ENCODE measurements at places on chromosomes 5 and 9.

DNA sequence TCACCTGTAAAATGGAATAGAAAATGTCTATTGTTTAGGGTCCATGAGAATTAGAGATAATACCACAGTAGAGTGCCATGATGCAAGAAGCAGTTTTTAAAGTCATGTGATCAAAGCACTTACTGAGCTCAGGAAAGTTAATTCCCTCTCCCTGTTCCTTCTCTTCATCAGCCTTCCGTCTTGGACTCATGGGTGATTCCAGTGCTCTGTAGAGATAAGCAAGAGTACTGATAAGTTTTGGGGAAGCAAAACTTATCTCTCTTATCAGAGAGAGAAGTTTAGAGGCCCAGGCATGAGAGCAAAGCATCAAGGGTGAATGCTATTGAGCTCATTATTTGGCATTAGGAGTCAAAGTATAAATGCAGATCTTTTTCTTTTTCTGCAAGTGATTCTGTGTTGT is 410.1 kb downstream of the AGTPBP1 start:
- no peak for DNase-seq

DNA sequence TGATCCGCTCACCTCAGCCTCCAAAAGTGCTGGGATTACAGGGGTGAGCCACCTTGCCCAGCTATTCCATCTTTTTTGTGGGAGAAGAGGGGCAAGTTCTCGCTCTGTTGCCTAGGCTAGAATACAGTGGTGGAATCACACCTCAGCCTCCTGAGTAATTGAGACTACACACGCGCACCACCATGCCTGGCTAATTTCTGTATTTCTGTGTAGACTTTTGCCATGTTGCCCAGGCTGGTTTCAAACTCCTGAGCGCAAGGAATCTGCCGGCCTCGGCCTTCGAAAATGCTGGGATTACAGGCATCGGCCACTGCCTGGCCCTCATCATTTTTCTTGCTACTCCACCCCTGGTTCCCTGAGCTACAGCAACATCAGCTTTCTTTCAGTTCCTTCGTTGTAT is 2.8 kb upstream of the NOL6 start:
- no peak for DNase-seq

GRCh38 chr9:4894076-4894475 is 91.0 kb upstream of the JAK2 start:
- DNase-seq = peak; percentile 72

DNA sequence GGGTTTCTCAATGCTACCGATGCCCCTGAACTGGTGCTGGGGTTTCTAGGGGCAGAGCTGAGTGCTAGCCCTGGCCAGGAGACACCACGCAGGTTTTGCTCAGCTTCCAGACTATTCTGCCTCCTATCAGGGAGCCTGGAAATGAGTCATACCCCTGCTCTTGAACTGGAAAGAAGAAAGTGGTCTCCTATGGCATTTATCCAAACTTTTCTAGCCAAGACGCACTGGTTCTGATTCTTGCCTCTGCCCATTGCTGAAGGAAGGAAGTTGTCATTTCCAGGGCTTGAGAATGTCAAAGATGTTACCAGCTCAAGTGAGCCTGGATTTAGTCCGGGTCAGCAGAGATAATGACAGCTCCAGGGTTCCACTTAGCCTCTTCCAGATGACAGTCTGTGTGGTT is 561.9 kb downstream of the CDK5RAP2 start:
- DNase-seq = no peak

- peak; percentile 44 for DNase-seq
These were observed 19.2 kb upstream of the RICTOR start for GRCh38 chr5:39093352-39093751.

GRCh38 chr9:105757496-105758251 is 63.3 kb downstream of the TMEM38B start:
- no peak for DNase-seq

- no peak for DNase-seq
These were observed 24.0 kb downstream of the ZDHHC11B start for GRCh38 chr5:760363-761058.

GRCh38 chr5:180138976-180139730 is 67.6 kb upstream of the RNF130 start:
- DNase-seq = no peak

GRCh38 chr9:107240260-107240659 is 42.8 kb upstream of the RAD23B start:
- DNase-seq = no peak

DNA sequence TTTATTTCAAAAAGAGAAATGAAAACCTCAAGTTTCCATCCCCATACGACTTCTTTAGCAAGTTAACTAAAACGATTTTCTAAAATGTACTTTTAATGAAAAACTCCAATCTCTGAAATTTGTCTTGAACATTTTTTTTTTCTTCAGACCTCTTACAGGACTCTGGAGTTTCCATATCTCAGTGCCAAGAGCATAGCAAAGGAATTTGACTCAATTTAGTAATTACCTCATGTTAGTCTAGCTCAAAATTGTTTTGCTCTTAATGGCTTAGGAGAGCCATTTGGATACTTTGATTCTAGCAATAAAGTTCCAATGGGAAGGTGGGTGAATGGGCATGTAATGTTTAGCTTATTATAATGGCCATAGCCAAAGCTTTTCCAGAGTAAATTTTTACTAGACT is 26.0 kb upstream of the SPATA31D4 start:
- DNase-seq = peak; percentile 25

GRCh38 chr9:31574006-31574765 is 810.3 kb upstream of the ACO1 start:
- peak; percentile 5 for DNase-seq

- DNase-seq = no peak
These were observed 45.0 kb downstream of the SECISBP2 start for GRCh38 chr9:89363311-89363670.

- DNase-seq = no peak
These were observed 115.2 kb downstream of the ZDHHC21 start for GRCh38 chr9:14578030-14578429.

DNA sequence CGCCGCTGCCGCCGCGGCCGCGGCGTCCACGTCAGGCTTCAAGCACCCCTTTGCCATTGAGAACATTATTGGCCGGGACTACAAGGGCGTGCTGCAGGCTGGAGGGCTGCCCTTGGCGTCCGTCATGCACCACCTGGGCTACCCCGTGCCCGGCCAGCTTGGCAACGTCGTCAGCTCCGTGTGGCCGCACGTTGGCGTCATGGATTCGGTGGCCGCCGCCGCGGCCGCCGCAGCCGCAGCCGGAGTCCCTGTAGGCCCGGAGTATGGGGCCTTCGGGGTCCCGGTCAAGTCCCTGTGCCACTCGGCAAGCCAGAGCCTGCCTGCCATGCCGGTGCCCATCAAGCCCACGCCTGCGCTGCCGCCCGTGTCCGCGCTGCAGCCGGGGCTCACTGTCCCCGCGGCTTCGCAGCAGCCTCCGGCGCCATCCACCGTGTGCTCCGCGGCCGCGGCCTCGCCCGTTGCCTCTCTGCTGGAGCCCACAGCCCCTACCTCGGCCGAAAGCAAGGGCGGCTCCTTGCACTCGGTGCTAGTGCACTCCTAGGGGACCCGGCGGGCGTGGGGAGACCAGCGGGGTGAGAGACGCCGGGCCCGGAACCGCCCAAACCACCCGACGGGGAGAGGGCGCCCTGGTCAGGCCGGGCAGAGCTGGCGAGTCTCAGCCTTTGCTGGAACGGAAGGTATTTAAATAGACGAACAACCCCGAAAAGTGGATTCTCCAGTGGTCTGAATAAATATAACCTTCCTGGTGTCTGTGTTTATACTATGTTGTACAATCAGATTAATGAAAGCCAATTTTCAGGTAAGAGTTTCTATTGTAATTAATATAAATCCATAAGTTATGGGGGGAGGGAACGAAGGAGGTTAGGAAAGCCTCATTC is 1.2 kb downstream of the FOXB2 start:
- no peak for DNase-seq

GRCh38 chr5:139149477-139150199 is 48.5 kb downstream of the SIL1 start:
- no peak for DNase-seq

GRCh38 chr5:171449426-171449825 is 30.0 kb downstream of the FGF18 start:
- DNase-seq = no peak

- DNase-seq = peak; percentile 16
These were observed 628 bp downstream of the HOMER1 start for GRCh38 chr5:79513308-79513703.

GRCh38 chr5:158483281-158483860 is 616.3 kb downstream of the EBF1 start:
- peak; percentile 48 for DNase-seq

DNA sequence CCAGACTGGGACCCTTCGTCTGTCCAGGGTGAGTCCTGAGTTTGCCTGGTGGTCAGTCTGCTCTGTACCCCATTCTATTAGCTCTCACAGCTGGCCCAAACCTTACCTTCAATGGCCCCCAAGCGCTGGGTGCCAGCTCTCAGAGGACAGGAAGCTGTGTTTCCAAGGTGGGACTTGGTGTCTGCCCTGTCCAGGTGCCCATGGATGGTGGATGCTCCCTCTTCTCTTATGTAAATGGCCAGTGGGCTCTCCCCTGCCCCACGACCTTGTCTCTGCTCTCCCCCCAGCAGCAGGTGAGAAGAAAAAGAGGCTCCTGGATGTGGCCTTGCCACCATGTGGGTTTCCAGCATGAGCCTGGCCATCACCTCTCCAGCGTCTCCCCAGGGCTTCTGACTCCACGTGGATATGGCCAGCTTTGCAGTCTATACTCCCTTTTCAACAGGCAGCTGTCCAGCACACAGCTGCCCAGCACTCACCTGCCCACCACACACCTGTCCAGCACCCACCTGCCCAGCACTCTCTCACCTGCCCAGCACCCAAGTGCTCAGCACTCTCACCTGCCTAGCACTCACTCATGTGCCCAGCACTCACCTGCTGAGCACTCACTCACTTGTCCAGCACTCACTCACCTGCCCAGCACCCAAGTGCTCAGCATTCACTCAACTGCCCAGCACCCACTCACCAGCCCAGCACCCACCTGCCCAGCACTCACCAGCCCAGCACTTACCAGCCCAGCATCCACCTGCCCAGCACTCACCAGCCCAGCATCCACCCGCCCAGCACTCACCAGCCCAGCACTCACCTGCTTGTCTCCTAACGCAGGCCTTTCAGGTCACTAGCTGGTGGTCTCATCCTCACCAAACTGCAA is 136.2 kb upstream of the IRX2 start:
- DNase-seq = no peak

DNA sequence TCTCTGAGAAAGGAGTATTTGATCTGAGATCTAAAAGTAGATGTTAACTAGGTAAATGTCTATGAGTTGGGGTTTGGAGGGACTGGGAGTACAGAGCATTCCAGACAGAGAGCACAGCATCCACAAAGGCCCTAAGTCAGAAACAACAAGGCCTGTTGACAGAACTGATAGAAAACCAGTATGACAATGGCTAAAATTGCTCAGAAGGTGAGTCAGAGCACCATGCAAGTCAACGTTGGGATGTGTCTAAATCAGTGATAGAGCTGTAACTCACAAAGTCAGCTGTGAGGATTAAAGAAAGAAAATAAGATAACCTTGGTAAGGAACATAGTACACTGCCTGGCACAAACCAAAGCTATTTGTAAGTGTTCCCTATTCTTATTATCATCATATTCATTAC is 124.0 kb downstream of the CETN3 start:
- no peak for DNase-seq

DNA sequence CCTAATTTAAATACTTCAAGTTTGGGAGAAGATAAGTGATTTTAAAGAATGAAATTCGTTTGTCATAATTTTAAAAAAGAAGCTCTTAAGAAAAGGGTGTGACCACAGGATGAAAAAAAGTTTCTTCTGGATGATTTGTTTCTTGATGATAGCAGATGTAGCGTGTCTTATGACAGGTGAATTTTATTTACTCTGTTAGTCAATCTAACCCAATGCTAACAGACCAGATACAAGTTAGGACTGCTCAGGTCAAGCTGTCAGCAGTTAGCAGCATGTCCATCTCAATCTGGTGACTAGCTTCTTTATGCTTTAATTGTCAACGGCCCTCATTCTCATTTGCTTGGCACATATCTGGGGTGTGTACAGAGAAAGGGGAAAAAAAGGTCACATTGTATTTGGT is 456.0 kb downstream of the BNC2 start:
- DNase-seq = no peak

DNA sequence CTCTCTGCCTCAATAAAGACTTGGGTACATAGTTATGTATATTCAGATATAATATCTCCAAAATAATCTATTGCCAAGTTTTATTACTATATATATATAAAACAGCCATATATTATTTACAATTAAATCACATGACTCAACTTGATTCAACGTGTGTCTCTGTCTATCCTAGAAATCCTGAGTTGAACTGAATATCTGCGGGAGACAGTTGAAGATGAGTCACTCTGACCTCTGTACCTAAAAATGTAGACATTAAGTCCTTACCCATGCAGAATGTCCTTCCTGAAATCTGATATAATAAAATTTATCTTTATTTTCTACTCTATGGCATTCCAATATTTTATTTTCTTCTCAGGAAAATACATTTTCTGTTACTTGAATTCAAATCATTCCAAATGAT is 218.2 kb upstream of the PRDM9 start:
- peak; percentile 32 for DNase-seq

DNA sequence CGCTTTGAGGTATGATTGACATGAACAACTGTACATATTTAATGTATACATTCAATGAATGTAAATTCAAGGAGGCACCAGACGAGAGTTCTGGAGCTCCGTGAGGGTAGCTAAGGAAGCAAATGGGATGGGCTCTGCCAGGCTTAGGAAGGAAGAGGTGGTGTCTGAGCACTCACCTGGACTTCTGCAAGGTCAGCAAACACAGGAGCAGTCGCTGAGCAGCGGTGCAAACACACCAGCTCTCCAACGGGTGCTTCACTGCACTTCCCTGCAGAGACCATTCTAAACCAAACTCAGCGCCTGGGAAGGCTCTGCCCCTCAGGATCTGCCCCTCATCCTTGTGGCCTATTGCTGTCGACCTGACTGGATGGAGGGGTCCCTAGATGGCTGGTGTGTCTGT is 101.5 kb downstream of the COL23A1 start:
- no peak for DNase-seq

GRCh38 chr9:107932046-107932445 is 442.5 kb upstream of the KLF4 start:
- peak; percentile 86 for DNase-seq

GRCh38 chr5:14190194-14191164 is 47.3 kb downstream of the TRIO start:
- peak; percentile 99 for DNase-seq

- DNase-seq = no peak
These were observed 12.0 kb downstream of the FBXW2 start for GRCh38 chr9:120781236-120781635.

DNA sequence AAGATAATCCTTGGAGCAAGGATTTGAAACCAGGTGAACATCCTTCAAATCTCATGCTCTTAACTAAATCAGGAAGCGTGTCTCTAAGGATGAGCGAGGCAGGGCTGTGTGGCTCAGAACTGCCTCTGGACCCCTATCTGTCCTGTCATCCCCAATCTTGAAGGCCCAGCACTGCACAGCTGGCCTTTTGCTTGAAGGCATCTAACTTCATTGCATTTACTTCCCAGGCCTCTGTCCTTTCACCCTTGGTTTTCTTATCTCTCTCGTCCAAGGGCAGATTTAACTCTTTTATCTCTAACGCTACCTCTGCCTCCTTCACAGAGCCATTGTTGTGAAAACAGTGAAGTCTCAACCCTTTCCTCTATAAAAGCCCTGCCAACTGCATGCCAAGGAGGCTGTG is 83.8 kb downstream of the UGCG start:
- no peak for DNase-seq

GRCh38 chr9:110452227-110452801 is 114.7 kb upstream of the TXNDC8 start:
- DNase-seq = no peak

- peak; percentile 13 for DNase-seq
These were observed 6.0 kb downstream of the OR13D1 start for GRCh38 chr9:104700306-104700705.
